ENCODE measurements at places on chromosomes 6 and 20.

- no peak for DNase-seq
Measured at GRCh38 chr6:150439373-150439772, 70.6 kb downstream of the IYD start.

DNA sequence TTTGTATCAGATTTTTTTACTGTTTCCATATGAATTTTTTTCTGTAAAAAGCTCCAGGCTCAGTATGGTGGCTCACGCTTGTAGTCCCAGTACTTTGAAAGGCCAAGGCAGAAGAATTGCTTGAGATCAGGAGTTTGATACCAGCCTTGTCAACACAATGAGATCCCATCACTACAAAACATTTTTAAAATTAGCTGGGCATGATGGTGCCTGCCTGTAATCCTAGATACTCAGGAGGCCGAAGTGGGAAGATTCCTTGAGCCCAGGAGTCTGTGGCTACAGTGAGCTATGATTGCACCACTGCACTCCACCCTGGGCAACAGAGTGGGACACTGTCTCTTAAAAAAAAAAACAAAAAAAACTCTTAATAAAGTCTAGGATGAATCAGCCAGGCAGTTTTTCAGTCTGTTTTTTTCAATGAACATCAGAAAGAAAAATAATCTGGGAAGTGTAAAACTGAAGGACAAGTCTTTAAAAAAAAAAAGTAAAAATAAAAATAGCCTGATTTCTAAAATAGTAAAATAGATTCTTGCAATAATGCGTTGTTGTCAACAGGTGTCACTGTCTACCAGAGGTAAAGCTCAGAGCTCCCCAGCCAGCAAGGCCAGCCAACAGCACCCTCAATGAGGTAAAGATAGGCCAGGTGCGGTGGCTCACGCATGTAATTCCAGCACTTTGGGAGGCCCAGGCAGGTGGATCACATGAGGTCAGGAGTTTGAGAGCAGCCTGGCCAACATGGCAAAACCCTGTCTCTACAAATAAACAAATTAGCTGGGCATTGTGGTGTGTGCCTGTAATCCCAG lies 9.3 kb upstream of the ATG5 start:
- no peak for DNase-seq

DNA sequence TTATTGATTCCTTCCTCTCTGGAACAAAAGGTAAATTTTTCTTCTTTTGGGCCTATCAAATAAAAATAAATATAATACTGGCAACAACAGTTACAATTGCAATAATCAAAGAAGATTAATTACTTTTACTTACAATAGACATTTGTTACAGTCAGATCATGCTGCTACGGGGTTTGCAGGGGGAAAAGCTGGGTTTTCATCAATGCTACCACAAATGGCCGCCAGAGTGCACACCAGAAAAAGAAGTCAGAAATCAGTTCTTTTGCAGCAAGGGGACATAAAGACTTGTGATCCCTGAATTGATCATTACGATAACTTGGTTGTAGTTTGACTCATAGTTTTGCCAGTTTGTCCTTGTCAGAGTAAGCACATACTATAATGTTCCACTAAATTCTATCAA lies 714.5 kb upstream of the EYS start:
- no peak for DNase-seq

DNA sequence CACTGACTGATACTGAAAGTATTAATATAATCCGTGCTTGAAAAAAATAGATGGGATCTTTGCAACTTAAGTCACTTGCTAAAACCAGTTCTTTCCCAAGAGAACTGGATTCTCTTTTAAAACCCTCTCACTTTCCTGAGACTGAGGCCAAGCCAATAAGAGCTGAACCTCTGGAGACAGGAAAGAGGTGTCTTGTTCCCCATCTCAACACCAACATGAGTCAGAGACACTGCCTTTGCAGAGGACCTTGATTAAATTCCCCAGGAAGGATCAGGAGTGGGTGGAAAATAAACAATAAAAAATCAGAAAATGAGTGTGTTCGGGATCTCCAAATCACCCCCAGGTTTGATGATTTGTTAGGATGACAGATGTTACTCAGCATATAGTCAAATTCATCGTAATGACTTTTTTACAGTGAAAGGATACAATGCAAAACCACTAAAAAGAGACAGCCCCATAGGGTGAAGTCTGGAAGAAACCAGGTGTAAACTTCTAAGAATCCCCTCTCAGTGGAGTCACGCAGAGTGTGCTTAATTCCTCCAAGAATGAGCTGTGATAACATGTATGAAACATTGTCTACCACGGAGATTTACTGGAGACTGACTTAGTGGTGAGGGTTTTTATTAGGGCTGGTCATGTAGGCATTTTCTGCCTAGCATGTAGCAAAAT lies 122.8 kb upstream of the BEND3 start:
- DNase-seq: no peak

GRCh38 chr20:33651562-33652048 lies 10.5 kb upstream of the C20orf144 start:
- DNase-seq: no peak

DNA sequence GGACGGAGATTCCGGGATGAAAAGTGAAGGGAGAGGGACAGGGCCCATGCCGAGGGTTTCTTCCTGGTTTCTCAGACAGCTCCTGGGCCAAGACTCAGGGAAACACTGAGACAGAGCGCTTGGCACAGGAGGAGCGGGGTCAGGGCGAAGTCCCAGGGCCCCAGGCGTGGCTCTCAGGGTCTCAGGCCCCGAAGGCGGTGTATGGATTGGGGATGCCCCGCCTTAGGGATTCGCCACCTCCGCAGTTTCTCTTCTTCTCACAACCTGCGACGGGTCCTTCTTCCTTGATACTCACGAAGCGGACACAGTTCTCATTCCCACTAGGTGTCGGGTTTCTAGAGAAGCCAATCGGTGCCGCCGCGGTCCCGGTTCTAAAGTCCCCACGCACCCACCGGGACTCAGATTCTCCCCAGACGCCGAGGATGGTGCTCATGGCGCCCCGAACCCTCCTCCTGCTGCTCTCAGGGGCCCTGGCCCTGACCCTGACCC lies 55.0 kb upstream of the HLA-A start:
- DNase-seq: peak; percentile 73

GRCh38 chr6:115706324-115706723 lies 354.4 kb downstream of the FRK start:
- no peak for DNase-seq

DNA sequence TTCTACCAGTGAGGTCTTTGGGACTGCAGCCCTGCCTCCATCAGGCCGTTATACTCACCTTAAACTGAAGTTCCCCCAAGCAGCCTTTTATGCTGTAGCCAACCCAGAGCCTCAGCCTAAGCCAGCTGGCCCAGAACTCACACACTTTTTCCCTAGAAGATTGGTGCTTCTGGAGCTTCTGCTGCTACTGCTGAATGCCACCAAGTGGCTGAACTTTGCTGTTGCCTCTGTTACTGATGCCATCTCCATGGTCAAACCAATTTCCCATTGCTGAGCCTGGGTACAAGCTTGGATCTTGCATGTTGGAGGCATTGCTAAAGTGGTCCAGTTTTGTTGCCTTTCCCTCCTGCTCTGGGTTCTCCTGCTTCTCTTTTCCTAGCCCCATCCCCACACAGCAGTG lies 15.0 kb upstream of the TBX18 start:
- no peak for DNase-seq

GRCh38 chr20:58360936-58361335 lies 28.1 kb upstream of the VAPB start:
- DNase-seq: no peak

DNA sequence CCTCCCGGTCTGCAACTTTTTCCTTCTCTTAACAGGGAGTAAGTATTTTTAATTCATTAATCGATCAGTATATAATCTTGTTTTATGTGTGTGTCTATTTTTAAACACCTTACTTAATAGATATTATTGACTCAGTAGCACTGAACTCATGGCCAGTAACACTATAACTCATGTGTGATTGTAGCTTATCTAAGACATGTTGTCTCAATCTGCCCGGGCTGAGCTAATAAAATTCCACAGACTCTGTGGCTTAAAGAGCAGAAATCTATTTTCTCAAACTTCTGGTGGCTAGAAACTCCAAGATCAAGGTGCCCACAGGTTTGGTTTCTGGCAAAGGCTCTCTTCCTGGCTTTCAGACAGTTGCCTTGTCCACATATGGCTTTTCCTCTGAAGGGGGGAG lies 68.8 kb upstream of the TNFAIP3 start:
- no peak for DNase-seq

DNA sequence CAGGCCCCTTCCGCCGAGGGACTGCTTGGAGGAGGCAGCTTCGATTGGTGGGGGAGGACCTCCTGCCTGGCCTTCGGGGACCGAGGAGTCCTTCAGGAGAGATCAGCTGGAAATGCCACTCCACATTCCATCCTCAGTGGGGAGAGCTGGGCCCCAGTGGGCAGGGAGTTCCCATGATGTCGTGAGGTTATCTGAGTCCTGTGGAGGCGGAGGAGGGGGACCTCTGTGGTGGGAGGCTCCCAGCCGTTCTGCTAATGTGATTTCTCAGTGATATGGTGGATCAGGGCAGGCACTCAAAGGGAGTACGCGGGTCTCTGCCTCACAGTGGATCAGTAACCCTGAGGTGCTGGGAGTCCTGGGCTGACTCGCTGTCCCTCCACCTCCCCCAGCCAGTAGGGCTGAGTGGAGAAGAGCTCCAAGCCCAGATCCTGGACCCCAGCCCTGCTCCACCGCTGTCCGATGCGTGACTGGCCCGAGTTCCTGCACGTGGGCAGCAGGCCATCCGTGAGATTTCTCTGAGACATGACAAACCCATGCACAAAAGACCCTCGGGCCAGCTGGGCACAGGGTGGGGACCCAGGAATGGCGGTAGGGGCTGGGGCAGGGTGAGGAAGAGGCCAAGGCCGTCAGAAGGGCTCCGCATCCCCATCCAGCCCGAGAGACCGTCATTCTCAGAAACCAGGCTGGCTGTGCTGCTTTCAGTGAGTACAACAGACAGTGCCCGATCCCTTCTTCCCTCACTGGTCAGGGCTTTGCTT lies 195.8 kb downstream of the TAF4 start:
- DNase-seq: no peak

GRCh38 chr20:40932436-40932835 lies 96.2 kb upstream of the TOP1 start:
- no peak for DNase-seq

GRCh38 chr6:90149280-90149679 lies 147.4 kb downstream of the BACH2 start:
- no peak for DNase-seq

GRCh38 chr6:170125456-170126300 lies 165.2 kb downstream of the DLL1 start:
- peak; percentile 60 for DNase-seq

- DNase-seq: no peak
Measured at GRCh38 chr6:28586324-28586723, 60.6 kb downstream of the GPX5 start.

- DNase-seq: no peak
Measured at GRCh38 chr20:17856837-17857605, 111.6 kb downstream of the SNX5 start.

DNA sequence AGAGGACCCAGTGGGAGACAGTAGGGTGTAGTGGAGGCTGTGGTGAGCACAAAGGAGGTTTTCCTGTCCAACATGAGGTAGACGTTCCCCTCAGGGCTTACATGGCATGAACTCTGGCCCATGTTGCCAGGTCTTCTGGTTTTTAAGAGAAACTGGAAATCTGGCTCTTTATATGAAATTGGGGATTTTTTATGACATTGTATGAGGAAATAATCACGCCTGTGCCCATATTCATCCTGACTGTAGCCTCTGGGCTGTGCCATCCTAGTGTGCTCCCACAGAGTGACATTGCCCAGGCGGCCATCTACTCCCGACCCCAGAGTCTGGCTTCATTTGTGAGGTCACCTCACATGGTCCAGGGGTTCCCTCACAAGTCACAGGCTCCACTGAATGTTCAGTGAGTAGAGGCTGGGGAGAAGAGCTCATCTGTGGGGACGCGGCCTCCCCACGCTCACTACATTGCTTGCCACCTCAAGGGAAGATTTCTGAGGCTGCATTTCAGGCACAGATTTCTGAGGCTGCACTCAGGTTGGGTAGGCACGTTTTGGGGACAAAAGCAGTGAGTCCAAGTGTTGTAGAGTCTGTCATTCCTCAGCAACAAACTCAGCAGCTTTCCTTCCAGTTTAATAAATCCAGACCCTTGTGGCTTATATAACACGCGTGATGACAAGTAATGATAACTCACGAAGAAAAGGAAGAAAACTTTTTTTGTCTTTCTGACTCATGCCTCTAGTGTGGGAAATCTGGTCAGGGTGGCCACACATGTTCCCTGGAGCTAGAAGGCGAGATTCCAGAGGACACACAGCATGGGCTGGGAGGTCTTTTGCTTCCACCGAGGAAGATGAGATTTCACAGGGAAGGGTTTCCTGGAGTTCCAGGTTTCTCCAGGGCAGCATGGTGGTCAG lies 41.7 kb downstream of the SLC24A3 start:
- DNase-seq: no peak

DNA sequence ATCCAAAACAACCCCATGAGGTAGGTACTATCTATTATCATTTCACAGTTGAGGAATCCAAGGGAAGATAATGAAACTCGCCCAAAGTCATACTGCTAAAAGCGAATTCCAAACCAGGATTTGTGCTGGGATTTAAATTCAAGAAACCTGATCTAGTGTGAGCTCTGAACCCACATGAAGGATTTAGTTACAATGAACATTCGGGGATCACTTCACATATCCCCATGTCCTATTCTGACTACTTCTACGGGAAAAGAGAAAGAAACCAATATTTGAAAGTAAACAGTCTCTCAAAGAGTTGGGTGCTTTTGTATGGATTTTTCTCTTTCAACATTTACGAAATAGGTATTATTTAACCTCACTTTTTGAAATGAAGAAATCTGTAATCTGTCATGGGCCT lies 12.9 kb downstream of the RANBP9 start:
- DNase-seq: no peak

- DNase-seq: no peak
Measured at GRCh38 chr6:129793447-129793846, 67.7 kb downstream of the TMEM244 start.

DNA sequence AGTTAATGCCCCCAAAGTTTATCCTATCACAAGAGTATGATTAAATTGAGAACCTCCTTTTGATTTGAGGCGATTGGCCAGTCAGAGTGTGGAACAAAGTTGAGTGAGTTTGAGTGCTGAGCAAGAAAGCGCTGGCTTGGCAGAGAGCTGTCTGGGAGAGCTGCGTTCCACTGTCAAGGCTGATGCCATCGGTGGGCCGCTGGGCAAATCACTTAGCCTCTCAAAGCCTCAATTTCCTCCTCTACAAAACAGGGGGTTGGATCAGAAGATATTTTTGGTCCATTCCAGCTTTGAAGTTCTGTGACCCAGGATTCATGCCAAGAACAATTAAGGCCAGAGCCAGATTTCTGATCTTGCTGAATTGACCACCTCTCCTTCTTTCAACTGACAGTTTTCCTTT lies 60.2 kb downstream of the TMEM242 start:
- no peak for DNase-seq

DNA sequence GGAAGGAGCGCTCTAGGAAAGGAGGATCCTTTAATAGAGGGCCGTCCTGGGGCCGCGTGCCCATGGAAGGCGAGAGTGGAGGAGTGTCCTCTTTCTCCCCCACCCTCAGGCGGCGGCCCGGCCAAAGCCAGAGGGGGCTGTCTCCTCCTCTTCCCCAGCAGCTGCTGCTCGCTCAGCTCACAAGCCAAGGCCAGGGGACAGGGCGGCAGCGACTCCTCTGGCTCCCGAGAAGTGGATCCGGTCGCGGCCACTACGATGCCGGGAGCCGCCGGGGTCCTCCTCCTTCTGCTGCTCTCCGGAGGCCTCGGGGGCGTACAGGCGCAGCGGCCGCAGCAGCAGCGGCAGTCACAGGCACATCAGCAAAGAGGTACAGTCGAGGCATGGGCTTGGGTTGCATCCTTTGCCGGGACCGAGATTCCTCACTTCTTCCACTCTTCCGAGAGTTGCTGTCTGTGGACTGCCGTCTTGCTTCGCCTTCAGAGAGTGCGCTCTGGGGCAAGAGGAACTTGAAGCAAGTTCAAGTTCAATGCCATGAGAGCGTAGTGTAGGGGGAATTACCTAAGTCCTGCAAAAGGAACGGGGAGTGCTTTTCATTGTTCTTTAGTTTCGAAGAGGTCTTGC lies at the start of gene LAMA2:
LAMA2 (plus strand) TSS at position 148 of the 621 bp plus-strand sequence; CDS start at position 256, 108 bp downstream.
- DNase-seq: peak; percentile 92

Measured in left forelimb (tissue), 1 donor.